Activated T-cell treated with anti-CD3 and anti-CD28 coated beads, Interleukin-2, amount 50 U/mL, for 72 hours (primary cell): ENCODE measurements at places on chromosomes 5 and 9. TPM values are rescaled to one million over a fixed set of nuclear protein-coding genes. Genes with fewer than 3 reads are reported as not detected.
A peak's percentile ranks its signal among the peaks of the same experiment; 100 is the strongest.

The SHISAL2B gene
- not detected for total RNA-seq

The CCL21 gene
- not detected for total RNA-seq

The FAM13B gene
- 20.5 TPM for total RNA-seq

The FBLL1 gene
- total RNA-seq = 1.6 TPM

The PSMD5 gene
- 48.6 TPM for total RNA-seq

The AUH gene
- 71.5 TPM for total RNA-seq

The FCN2 gene
- total RNA-seq = not detected

The DAB2 gene
- total RNA-seq = not detected

The RNF208 gene
- total RNA-seq = 10.3 TPM

- no peak for DNase-seq
These were observed 1.3 kb upstream of the TBC1D2 start for GRCh38 chr9:98256756-98257155.

DNA sequence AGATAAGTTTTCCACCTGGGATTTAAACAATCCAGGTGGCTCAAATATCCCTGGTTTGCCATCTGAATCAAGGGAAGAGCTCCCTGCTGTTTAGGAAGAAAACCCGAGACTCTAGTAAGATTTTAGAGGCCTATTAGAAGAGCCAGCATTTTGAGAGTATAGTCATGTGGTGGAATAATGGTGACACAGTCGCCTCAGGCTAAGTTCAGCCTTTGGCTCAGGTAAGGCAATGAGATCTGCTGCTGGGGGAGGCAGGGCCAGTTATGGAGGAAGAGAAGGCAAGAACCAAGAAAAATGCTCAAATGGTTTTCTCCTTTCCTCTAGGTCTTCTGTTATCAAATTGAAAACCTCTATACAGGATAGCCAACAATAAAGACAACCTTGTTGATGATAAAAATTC, 16.2 kb downstream of the RAD1 start:
- DNase-seq = no peak

DNA sequence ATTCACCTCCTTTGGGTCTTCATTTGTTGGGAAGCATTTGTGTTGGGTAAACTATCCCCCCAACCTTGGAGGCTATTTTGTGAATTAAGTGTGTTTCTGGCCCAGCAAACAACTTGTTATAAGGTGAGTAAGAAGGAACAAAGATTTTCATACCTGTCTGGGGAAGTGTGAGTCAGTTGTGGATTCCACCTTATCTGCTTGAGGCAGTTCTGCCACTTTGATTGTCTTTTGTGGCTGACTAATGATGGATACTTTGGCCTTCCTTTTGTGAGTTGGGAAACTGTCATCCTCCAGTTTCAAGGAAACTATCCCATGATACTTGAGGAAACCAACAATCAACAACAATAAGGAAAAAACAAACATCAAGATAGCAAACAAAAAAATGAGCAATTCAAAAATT, 24.6 kb upstream of the CER1 start:
- DNase-seq = no peak

DNA sequence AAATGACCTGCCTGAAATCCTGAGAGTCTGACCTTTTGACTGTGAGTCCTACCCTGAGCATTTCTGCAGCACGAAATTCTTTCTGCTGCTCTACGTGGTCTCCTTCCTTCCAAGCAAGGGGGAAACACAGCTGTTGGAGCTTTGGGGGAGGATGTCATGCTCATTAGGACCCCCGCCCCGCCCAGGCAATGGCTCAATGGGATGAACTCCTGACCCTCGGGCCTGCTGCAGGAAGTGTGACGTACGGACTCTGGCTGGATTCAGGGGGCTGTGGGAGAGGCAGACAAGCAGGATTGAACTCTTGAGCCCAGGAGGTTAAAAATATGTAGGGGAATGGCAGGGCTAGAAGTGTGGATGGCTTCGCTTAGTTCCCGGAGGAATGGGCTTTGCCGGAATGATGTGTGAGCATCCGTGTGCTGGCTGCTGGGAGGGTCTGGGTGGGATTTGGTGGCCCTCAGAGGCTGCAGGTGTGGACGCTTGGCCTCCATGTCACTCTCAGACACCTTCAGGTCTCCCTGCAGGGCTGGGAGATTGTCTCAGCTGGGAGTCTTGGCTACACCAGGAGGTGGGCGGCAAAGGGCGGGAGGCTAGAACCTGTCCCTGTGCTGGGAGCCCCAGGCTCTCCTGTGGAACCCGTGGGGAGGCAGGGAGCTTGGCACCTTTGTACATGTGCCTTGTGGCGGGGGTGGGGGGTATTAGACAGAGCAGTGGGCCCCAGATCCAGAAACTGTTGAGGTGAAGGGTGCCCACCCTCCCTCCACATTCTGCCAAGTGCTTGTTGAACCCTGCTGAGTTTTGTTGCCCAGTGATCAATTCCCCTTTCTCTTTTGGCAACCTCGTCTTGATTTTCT, 26.3 kb downstream of the STC2 start:
- DNase-seq = no peak

GRCh38 chr5:124908581-124909451, 162.4 kb upstream of the ZNF608 start:
- no peak for DNase-seq

DNA sequence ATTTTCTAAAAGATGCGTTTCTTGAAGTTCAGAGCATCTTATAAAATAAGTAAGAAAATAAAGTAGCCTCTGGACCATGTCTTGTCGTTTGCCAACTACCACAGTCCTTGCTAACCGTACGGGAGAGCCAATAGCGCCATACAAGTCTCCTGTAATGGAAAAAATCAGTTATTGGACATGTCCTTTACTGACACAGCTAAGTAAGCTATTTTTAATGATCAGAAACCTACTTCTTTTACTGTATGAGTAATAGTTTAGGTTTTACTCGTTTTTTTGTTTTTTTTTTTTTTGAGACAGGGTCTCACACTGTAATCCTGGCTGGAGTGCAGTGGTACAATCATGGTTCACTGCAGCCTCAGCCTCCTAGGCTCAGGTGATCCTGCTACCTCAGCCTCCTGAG, 37.7 kb upstream of the RAPGEF6 start:
- DNase-seq = no peak

DNA sequence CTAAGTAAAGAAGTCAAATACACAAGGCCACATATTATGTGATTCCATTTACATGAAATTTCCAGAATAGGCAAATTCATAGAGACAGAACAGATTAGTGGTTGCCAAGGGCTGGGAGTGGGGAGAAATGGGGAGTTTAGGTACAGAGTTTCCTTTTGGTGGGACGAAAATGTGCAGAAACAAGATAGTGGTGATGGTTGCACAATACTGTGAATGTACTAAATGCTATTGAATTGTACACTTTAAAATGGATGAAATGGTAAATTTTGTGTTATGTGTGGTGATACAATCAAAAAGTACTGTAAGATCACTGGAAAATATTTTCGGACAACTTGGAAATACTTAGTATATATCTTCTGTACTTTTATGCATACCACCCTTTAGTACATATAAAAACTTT, 15.0 kb downstream of the ECM2 start:
- DNase-seq = no peak

GRCh38 chr5:17806818-17807468, 172.7 kb downstream of the TAF11L14 start:
- no peak for DNase-seq

DNA sequence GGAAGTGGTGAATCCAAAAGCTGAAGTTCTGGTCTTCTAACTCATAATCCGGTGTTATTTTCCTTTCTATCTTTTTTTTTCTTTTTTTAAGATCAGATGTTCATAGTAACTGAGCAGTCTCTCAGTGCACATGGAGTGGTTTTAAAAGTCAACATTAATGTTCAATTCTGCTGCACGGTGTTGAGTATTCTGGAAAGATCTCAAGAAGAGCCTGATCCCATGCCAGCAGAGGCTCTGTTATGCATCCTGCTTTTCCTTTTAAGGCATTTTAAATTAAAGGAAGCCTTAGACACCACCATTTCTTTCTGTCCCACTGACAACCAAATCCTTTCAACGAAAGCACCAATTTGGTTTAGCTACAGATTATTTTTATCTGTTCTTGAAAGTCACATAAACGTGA, 33.4 kb downstream of the SEMA5A start:
- DNase-seq = no peak

DNA sequence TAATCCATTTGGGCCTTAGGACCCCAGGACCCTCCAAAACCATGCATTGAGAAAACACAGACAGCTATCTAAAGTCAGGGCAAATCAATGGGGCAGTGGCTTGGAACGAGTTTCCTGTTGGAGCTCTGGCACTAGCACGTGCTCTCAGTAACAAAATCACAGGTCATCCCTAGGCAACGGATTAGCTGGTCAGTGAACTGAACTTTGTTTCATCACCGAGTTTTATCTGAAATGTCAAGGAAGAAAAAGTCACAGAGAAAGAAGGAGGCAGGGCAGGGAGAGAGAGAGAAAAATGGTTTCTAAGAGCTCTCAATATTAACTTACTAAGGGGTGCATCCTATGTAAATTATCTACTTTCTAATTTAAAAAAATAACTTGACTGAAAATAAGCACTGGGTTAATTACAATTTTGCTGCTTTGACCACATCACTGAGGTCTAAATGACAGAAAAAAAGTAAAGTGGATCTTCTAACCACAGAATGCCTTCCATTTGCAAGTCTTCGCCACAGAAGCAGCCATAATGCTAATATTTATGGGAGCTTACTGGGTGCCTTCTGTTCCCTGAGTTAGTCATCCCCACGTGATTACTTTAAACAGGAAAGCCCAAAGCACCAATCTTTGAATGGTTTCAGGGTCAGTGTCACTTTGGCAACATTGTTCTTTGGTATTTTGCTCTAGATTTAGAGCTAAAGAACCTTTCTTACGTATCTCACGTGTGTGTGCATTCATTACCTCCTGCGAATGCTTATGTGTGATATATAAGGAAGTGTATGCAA, 503.9 kb downstream of the RASEF start:
- no peak for DNase-seq

- DNase-seq = no peak
These were observed 222.3 kb downstream of the CD180 start for GRCh38 chr5:66974256-66974655.

DNA sequence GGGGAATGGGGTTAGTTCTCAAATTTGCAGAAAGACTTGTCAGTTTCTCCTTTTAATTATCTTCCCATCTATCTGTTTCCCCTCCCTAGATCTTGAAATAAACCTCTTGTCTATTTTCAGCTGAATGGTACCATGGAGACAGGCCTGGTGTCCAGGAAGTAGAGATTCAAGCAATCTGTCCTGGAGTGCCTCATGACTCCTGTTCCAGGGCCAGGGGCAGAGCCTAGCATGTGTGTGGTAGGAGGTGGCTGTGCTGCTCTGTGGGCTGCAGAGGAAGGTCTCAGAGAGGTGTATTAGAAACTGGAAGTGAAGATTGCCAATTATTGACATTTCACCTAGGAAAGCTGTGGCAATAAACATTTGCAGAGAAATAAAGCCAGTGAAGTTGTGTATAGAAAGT, 175.8 kb upstream of the ATP10B start:
- DNase-seq = no peak

GRCh38 chr5:95870105-95870672, 47.7 kb upstream of the GLRX start:
- DNase-seq = peak; percentile 51

GRCh38 chr5:90994796-90995195, 388.3 kb downstream of the ARRDC3 start:
- no peak for DNase-seq
